ENCODE measurements at places on chromosomes 11 and 22.

- peak; percentile 29 for DNase-seq
Observed at GRCh38 chr11:129279326-129280026, 87.4 kb upstream of the ARHGAP32 start.

DNA sequence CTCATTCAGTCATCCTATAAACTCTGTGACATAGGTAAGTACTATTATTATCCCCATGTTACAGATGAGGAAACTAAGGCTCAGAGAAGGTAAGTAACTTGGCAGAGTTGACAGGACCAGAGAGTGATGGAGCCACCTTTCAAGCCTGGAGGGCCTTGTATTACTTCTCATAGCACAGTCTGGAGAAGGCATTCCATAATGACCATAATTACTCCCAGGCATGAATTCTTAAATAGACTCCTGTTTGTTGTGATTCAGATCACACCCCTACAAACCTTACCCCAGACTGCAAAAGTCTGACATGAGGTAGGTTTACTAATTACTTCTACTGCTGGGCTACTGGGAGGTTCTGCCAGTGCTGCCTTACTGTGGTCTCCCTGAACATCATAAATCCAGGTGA, 77.0 kb downstream of the CD44 start:
- no peak for DNase-seq

GRCh38 chr11:76336597-76336996, 44.3 kb downstream of the THAP12 start:
- DNase-seq, result no peak

DNA sequence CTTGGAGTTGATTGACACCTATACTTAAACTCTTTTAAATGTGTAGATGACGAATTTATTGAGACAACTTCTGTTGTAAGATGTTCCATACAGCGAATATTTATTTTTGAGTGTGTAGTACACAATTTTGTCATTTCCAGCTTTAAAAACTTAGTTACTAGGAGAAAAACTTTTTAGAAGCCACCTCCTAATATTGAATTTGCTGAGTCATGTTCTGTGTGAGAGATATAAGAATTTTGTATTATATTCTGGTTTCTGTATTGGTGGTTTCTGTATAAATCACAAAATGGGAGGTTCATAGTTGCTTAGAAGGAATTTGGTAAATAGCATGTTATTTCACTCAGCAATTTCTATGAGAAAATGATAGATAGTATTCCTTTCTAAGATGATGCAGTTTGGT, 171.3 kb downstream of the WNT11 start:
- DNase-seq, result no peak

GRCh38 chr22:45084400-45084920, 74.7 kb upstream of the PHF21B start:
- no peak for DNase-seq

DNA sequence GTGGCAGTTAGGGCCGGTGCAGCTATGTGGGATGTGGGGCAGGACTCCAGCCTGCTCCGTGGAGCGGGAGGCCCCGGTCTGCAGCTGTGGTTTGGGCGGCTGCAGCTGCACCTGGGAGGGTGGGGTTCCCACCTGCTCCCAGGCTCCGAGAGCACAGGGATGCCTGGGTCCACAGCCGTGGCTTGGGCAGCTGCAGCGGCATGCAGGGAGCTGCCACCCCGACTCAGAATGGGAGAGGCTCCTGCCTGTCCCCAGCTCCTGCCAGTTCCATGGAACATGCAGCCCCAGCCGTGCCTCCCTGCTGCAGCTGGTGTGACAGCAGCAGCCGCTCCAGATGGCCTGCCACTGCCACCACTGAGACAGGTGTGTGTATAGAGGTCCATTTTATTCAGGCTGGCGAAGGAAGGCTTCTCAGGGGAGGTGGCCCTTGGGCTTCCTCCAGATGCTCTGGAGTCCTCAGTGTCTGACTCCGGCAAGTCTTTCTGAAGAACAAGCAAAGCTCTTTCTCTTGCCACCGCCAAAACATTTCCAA, 21.8 kb upstream of the UPK3A start:
- no peak for DNase-seq

DNA sequence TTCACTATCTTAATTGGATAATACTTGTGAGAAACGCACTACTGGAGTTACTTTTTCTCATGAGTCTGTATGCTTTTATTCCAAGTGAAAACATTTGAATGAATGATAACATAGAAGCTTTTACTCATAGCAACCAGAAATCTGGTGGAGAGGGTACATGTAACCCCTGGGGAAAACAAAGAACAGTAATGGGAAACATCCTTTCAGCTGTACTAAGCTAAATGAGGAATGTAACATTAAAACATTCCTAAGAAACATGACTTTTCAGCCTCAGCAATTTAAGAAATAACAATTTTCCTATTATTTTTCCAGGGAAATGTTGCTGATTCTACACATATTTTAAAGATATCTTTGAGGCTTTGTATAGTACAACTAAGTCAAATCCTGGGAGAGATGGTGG, 97.2 kb upstream of the CEP126 start:
- no peak for DNase-seq

DNA sequence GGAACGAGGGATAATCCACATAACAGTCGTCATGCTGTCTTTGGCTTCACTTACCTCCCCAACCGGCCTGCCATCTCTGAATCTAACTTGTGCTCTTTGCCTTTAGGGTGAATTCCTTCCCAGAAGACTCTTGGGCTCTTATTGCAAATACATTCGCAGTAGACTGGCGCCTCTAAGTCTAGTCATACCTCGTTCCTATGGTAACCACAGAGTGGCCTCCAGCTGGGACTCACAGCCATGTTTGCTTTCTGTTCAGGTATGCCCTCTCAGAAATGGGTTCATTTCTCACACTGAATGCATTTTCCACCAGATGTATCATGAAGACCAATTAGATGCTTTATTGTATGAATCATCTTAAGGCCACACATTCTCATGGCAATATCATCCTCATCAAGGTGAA, 112.7 kb downstream of the FAR1 start:
- DNase-seq, result no peak

- DNase-seq, result no peak
Observed at GRCh38 chr11:57269571-57270021, 32.5 kb upstream of the APLNR start.

GRCh38 chr11:66081505-66081904, 11.4 kb downstream of the PACS1 start:
- DNase-seq, result peak; percentile 74

DNA sequence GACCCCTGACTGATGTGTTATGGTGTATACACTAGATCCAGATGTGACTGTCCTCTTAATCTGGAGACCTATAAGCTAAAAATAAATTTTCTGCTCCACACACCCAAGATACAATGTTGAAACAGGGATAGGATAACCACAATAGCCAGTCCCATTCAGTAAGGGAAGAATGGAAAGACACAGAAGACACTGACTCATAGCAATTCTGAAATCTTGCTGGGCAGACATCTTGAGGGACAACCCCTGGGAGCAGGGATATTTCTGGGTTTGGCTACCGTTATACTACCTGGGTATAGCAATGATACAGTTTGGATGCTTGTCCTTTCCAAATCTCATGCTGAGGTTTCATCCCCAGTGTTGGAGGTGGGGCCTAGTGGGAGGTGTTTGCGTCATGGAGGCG, 93.9 kb downstream of the BUD13 start:
- no peak for DNase-seq

DNA sequence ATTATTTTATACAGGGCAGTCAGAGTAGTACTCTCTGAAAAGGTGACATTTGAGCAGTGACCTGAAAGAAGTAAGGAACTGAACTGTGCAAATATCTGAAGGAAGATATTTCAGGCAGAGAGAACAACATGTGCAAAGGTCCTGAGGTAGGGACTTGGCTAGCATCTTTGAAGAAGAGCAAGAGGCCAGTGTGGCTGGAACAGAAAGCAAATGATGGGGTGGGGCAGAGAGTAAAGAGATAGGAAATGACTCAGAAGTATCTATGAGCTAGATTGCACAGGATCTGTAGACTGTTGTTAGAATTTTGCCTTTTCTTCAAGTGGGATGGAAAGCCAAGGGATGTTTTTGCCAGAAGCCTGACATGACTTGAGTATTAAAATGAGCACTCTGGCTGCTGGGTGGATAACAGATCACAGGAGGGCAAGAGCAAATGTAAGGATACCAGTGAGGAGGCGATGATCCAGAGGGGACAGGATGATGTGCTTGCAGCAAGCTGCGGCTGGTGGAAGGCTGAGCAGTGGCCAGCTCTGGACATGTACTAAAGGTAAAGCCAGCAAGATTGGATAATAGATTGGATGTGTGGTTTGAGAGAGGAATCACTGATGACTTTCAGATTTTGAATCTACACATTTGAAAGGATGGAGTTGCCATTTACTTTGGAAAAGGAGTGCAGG, 33.2 kb upstream of the TTC12 start:
- no peak for DNase-seq

DNA sequence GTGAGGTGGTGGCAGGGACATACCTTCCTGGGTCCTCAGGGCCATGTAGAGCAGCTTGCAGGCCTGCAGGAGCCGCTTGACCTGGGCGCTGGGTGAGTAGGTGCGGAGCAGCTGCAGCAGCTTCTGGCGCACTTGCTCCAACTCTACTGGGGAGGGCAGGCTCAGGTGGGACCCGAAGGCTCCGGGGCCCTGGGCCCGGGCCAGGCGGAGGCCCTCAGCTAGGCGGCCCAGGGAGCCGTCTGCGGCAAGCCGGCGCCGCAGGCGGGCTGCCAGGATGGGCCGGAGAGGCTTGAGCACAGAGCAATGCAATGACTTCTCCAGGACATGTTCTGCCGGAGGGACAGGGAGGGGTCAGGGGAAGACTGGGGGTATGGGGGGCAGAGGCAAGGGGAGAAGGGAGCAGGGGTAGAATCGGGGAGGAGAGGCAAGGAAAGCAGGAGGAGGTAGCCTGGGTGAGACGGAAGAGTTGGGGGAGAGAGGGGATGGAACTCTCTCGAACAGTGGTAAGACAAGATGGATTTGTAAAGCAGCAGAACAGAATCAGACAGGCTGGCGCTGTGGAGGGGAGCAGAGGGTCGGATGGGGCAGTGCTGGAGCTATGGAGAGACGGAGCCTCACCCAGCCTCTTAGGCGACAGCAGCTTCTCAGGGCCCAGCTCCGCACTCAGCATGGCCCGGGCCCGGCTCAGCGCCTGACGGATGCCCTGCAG, 2.2 kb downstream of the RIN1 start:
- DNase-seq, result no peak

DNA sequence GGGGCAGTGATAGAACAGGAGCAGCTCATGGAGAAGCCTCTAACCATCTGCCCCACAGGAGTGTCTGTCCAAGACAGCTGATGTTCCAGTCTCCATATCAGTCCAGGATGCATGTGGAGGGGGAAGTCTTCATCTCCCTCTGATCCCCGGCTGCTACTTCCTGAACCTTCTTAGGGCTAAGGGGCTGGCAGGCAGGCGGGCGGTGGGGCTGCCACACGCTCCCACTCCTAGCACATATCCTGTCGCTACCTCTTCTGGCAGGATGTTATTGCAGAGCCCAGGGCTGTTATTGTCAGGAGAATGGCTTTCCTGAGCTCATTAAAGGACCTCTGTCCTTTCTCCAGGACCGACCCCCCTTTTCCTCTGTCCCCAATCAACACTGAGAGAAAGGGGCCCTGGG, 25.4 kb downstream of the LRRC55 start:
- DNase-seq, result no peak

DNA sequence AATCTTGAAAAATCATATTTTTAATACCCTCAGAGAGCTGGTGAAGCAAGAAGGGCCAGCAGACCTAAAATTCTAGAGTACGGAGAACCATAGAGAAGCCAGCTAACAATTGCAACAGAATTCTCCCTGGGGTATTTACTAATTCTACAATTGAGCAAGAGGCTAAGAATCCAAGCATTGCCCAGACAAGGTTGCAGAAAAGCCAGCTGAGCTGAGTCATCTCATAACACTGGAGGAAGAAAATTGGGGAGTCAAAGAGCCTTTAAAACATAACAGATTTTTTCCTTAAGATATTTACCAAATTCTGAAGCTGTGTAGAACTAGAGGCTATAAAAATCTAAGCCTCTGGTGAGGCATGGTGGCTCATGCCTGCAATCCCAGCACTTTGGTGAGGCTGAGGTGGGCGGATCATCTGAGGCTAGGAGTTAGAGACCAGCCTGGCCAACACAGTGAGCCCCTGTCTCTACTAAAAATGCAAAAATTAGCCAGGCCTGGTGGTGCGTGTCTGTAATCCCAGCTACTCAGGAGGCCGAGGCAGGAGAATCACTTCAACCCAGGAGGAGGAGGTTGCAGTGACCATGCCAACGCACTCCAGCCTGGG, 13.6 kb upstream of the TMEM216 start:
- no peak for DNase-seq

DNA sequence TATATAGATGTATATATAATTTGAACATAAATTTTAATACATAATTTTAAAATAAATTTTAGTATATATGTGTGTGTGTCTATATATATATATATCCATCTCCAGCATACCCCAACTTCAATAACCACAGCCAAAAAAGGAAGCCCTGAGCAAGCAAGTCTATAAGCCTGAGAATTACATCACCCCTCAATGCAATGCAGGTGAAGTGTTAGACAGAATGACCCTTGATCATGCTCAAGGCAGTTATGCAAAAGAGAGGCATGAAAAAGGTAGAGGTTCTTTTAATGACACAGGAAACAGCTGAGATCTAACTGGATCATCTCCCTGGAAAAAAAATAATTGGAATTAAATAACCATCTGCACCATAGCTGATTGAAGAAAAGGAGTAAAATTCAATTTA, 557.9 kb upstream of the ANO5 start:
- DNase-seq, result no peak
